ENCODE measurements at places on chromosomes 13 and 19.

DNA sequence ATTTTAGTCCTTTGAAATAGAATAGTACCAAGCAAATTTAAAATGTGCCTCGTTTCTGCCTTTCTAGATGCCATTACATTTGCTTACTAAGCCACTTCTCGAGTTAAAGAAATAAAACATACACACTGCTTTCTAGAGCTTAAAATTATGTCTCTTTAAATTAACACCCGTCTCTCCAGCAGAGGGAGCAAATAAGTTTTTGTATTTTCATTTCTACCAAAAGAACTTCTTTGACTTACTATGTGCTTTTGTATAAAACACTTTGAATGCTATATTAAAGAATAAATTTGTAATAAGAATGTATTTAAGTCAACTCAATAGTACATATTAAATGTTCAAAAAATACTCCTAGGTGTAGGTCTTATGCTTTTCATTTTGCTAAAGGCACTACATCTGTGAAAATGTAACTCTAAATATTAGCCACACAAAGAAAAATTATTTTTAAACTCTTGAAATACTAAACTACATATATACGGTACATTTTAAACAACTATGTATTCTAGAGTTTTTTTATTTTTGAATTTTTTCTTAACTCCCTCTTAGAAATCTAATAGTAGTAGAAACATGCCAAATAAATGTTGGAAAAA, 269.3 kb upstream of the MIR17HG start:
- DNase-seq, result no peak

DNA sequence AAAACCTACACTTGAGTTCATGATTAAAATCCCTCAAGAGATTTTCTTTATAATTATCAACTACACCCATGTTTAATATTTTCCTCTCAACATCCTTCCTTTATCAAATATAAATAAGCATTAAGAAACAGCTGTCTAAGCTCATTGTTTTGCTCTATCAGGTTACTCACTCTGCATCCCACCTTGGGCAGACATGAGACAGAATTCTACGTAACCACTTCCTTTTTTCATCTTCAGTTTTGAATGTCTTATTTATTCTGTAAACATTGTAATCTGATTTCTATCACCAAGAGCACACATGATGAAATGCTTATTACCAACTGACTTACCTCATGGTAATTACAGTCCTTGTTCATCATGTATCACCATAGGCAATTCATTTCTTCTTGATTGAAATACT, 1256.6 kb upstream of the ATXN8OS start:
- DNase-seq, result no peak

- no peak for DNase-seq
Measured at GRCh38 chr13:36345438-36346221, 564 bp downstream of the SPART start.

GRCh38 chr13:99969919-99970650, 1.5 kb downstream of the ZIC5 start:
- DNase-seq, result no peak

DNA sequence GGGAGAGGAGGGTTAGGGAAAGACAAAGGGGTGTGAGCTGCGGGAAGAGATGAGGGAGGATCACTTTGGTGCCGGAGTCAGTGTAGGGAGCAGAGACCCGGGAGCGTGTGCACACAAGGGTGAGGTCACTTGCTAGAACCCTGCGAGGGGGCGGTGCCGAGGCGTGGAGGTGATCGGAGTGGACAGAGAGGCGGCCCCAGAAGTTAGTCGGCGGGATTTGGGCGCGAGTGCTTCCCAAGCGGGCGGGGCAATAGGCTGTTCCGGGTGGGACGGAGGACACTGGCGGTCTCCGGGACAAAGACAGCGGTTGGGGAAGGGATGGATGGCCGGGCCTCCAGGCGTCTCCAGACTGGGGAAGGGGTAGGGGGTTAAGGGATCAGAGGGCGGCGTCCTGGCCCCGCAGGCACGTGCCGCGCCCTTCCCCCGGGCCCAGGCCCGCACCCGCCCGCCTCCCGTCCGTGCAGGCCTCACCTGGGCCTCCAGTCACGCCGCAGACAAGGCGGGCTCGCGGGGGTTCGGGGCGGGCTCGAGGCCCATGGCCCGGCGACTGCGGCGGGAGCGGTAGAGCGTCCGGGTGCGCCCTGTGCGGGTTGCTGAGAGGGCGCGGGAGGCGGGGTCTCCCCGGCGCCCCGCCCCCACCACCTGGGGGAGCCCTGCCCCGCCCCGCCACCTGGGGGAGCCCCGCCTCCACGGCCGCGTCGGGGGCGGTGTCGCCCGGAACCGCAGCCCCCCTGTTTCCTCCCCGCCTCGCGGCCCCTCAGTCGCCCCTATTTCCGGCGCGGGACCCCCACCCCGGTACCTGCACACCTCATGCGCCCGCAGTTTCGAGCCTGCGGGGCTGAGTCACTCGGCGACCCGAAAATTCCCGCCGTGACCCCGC, at the start of gene LPAR2:
LPAR2 (minus strand) TSS at position 600 of the 880 bp plus-strand sequence. CDS start 945 bp downstream, outside the sequence.
- no peak for DNase-seq

GRCh38 chr13:43009506-43009905, 13.9 kb upstream of the DNAJC15 start:
- no peak for DNase-seq

- no peak for DNase-seq
Measured at GRCh38 chr13:80173224-80173623, 167.7 kb downstream of the SPRY2 start.

All from AG04449 (cell line).